ENCODE measurements at places on chromosomes 11 and 22.
A peak's percentile ranks its signal among the peaks of the same experiment; 100 is the strongest.

DNA sequence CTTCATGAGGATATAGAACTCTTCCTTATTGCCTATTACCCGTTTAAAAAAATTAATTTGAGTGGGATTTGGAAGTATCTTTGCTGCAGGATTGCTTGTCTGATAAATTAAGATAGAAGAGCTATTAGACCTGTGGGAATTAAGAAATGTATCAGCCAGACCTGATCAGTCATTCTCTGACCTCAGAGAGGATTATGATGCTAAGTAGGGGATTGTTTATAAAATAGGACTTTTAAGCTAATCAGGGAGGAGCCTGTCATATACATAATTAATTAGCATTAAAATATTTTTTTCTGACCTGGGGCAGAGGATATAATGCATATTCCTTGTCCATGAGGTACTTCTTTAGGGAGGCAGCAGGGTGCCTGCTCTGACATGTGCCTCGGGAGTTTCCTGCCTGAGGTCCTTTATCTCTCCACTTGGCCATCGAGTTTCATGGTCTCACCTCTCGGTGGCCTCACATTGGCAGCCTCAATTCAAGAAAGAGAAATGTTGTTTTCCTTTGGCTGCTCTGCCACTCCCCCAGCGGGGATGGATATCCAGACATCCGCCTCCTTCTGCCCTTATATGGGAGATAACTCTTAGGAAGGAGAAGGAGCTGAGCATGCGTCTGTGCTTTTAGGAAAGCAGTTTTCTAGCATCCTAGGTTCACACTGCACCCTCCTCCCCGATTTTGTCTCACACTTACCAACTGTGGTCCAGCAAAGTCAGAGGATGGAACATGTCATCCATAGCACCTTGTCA is 41.1 kb downstream of the DIXDC1 start:
- DNase-seq: peak; percentile 64

- DNase-seq: no peak
Measured at GRCh38 chr22:48352086-48352911, 1475.4 kb downstream of the BRD1 start.

DNA sequence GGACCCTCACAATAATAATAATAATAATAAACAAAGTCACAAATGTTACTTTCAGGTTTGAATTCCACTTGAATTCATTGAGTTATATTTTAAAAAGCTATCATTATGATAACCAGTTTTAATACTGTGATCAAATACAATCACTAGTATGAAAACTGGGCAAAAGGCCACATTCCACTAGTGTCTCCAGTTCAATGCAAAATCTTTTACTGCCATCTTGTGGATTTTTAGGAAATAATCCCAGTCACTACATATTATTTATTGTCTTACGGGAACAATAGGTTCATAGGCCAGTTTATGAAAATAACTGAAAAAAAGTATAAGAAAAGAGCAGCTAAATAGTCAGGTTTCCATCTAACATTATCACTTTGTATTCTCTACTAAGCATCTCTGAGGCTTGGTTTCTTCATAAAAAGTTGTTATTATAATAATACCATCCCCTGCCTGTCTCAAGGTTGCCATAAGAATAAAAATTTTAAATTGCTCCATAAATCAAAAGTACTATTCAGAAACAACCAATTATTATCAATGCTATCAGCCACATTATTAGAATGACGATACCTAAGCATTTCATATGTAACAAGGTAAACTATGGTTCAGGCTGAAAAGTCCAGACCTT is 533.9 kb upstream of the CCDC90B start:
- peak; percentile 79 for DNase-seq

- peak; percentile 82 for DNase-seq
Measured at GRCh38 chr11:95849087-95849825, 59.0 kb downstream of the CEP57 start.

GRCh38 chr11:32032478-32032877 is 58.4 kb upstream of the RCN1 start:
- no peak for DNase-seq

- no peak for DNase-seq
Measured at GRCh38 chr22:31321421-31321820, 24.7 kb downstream of the PATZ1 start.

DNA sequence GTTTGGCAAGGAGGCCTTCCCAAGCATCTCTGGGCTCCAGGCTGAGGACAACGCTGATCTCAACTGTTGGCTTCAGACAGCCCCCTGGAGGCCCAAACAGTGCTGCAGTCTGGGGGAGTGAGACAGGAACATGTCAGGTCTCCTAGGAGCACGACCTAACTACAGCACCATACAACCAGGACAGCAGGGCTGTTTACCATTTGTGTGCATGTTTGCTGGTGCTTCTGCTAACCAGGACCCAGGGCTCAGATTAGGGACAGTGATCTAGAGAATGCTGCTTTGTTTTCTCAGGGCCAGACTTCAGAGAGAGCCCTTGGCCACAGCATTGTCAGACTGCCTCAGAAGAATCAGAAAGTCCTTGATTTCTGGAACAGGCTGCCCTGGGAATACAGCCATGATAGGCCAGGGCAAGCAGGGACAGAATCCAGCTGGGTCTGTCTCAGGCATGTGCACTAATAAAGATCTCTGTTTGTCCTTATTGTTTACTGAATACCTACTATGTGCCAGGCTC is 126.5 kb downstream of the VPREB1 start:
- no peak for DNase-seq

- peak; percentile 33 for DNase-seq
Measured at GRCh38 chr11:106276126-106276525, 198.7 kb downstream of the AASDHPPT start.

DNA sequence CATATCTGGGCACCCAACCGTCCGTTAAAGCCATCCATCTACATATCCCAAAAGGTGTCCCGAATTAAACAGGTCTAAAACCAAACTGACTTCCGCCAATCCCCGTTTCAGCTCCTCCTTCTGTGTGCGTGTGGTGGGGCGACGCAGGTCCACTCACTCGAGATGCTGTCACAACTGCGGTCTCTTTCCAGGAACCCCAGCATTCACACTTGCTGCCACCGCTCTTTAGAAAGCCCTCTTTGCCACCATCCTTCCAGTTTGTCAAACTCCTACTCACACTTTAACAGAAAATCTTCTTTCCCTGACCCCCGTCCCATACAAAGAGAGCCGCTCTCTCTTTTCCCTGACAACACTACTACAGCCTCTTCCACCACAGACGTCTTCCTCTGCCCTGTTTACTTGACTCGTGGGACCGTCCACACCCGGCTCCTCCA is 467 bp downstream of the ESS2 start:
- DNase-seq: peak; percentile 18

DNA sequence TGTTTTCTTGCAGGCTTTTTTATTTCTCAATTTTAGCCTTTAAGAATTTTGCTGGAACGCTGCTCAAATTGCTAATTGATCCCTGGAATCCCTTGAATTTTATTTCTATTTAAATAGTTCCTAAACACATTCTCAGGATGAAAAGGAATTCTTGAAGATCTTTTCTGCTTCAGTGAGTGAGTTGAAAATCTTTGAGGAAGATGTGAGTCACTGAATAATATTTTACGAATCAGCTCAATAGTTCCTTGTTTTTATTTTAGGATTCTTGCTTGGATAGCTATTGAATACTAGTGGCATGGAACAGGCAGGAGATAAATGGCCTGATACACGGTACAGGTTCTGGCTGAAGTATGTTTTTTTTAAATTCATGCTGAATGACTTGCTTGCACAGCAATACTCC is 194.6 kb upstream of the CCDC90B start:
- no peak for DNase-seq

GRCh38 chr11:13042873-13043342 is 33.8 kb downstream of the RASSF10 start:
- DNase-seq: no peak
